ENCODE measurements at places on chromosomes 5 and 9.

- no peak for DNase-seq
These were observed 475.1 kb downstream of the TMEM232 start for GRCh38 chr5:110251366-110251765.

DNA sequence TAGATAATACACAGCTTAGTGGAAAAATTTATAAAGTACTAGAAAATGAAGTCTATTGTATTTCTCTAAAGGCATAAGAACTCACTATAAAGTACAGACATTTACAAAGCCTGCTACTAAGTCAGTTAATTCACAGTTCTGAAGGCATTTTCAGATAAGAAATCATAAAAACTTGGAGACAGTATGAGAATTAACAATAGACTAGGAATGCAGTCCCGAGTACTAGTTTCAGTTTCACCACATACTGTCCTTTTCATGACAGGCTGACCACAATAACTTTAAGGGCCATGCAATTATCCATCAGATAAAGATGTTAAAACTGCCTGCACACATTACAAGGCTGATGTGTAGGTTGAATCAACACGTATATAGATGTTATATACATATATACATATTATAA is 362.6 kb upstream of the SMC2 start:
- no peak for DNase-seq

DNA sequence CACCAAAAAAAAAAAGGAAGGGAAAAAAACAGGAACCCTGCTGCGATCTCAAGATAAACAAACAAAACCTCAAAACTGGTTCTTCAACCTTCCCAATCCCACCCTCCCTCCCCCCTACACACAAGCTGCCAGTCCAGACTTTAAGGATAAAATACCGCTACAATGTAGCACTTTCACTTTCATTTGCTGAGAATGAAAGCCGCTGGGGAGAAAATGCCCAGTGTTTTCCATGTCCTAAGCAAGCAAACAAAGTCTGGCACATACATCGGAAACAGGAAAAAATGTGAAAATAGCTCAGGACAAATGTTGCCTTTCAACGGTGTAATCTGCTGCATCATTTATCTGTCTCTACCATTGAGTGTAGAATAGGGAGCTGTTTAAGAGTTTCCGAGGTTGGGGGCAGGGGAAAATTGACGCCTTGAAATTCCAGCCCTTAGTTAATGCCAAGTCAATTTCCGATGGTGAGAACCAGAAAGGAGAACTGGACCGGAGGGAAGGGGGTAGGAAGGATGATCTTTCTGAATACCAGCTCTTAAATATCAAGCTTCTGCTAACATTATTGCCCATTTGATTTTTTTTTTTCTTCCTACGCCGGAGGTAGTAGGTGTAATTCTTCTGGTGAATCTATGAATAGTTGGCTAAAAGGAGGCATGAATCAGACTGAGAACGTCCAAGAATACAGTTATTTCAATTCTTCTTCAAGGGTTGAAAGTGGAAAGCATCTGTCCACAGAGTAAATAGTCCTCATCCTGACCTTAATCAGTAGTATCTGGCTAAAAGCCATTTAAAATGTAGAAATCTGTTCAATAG is 1.2 kb upstream of the ADAMTS6 start:
- DNase-seq, result no peak

GRCh38 chr9:34454571-34455065 is 3.8 kb downstream of the FAM219A start:
- no peak for DNase-seq

DNA sequence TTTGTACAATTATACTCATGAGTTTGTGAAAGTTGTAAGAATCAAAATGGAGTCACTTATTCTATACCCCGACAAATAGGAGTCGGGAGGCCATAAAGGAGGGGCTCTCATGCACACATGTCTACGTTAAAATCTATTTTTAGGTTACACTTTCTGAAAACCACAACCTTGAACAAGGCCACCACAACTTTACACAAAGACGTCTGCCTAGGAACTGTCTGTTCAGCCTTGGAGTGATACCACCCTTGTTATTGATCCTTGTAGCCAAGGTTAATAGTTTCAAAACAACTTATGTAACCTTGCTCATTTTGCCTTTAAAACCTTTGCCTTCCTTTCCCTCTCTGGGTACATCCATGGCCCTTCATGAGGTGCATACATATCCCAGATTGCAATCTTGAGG is 4.1 kb upstream of the NDFIP1 start:
- DNase-seq, result no peak

GRCh38 chr9:18067548-18068120 is 406.3 kb upstream of the ADAMTSL1 start:
- no peak for DNase-seq

DNA sequence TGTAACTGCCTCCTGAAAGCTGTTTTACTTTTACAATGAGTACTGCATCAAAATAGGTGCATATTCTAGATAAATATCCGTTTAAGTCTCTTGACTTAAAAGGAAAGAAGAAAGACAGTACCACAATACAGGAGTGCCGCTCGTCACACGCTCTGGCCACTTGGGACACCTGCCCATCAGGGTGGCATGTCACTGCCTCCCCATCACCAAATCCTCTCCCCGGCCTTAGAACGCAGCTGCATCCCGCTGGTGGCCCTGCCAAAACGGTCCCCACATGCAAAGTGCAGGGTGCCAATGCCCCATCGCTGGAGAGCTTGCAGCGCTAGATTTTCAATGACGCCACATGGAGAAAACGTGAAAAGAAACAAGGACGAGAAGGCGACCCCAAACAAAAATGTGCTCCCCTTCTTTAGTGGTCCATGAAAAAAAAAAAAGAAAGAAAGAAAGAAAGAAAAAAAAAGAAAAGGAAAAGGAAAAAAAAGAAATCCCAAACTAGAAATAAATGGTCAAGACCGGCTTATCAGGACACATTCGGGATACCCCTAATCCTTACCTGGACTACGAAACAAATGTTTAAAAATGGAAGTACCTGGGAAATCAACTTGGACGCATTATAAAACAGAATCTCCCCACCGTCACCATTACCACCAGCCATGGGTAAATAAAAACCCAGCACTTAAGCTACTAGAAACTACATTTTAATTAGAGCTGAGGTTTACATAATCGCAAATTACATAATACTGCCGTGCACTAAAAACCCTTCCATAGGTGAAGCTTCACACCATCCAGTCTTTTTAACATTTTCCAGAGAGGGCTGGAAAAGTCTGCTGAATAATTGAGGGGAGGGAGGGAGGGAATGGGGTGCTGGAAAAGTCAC is 1.0 kb downstream of the ANKH start:
- no peak for DNase-seq

DNA sequence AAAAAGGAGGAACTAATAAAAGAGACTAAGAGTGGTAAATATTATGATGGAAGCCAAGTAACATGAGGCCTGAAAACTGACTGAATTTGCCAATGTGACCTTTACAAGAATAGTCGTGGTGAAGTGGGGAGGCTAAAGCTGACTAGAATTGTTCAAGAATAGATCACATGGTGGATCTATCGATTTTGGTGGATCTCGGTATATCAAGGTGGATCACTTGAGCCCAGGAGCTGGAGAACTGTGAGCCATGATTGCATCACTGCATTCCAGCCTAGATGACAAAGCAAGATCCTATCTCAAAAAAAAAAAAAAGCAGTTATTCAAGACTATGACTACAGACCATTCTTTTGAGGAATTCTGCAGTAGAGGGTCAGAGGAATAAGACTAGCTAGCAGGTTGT is 15.1 kb downstream of the ERMP1 start:
- no peak for DNase-seq

GRCh38 chr5:160187091-160187490 is 42.2 kb upstream of the FABP6 start:
- no peak for DNase-seq
